Iris pigment epithelial cell (primary cell): ENCODE measurements at places on chromosomes 12 and 14.

DNA sequence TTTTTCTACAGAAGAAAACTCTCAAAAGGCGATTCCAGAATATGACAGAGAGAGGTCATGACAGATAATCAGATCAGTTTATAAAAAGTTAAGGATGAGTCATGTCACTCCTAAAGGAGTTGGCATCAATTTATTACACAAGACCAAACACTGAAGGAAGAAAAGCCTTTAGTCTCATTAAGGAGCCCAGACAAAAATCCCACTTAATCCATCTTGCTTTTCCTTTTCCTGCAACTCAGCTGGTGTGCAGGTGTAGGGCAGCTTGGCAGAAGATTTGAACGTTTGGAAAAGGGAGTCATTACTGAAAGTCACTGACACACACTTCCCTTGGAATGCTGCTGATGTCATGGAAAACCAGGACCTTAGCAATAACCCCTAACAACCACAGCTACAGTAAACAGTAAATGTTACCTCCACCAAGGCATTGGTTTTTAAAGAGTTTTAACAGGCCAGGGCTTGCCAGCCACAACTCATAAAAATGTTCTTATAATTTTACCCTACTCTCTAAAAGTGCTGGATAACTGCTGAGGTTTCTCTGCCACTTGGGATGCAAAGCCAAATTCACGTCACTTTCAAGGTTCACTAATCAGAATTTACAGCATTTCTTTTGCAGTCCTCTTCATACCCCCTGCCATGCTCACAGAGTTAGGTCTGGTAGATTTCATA lies 320.6 kb downstream of the RAD51B start:
- DNase-seq: peak; percentile 97

DNA sequence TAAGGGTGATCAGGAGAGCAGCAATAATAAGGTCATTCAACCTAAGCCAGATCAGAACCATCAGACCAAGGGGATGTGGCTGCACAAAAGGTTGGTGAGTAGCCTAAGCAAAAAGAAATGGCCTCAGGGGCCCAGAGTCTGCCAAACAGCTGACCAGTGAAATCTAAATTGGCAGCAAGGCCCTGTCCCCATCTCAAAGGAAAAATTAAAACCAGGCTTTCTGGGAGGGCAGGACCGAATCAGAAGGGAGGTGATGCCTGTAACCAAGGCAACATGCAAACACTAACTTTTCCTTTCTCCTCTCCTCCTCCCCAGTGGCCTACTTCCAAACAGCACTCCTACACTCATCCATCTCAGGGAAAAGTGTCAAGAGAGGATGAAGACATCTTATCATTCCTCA lies 256.4 kb downstream of the NUAK1 start:
- DNase-seq: peak; percentile 8

DNA sequence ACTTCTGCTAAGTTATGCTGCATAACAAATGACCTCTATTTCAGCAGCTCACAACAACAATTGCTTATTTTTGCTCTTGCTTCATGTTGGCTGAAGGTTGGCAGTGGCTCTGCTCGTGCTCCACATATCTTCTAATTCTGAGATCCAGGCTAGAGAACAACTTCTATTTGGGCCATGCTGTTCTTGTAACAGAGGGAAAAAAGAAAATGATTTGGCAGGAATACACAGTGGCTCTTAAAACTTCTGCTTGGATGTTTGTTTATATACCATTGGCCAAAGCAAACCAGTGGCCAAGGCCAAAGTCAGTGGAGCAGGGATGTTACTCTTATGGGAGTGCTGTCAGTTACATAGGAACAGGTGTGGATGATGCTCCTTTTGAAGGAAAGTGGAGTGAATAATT lies 32.1 kb downstream of the GPHN start:
- DNase-seq: no peak

- DNase-seq: no peak
Observed at GRCh38 chr14:102873131-102873530, 49.3 kb upstream of the AMN start.

DNA sequence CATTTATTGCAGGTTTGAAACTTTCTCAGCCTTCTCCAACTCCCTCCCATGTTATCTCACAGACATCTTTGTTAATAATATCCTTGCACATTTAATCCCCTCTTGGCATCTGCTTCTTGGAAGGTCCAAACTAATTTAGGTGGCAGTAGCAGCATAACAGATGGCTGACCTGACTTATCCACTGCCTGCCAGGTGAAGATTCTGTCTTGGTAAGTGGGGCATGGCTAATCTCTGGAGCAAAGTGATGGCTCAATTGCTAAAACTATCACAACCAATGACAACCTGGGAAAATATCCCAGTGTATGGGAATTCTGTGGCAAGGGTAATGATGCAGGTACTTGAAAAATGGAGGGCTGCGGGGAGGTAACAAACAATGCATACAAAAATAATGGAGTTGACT lies 58.2 kb upstream of the ALG10B start:
- DNase-seq: no peak

GRCh38 chr12:126617312-126617711 lies 1552.1 kb downstream of the AACS start:
- no peak for DNase-seq
